ENCODE measurements at places on chromosomes 2 and 18. TPM values are rescaled to one million over a fixed set of nuclear protein-coding genes. Genes with fewer than 3 reads are reported as not detected.
A peak's percentile ranks its signal among the peaks of the same experiment; 100 is the strongest.

The CHAC2 gene
- 24.8 TPM for total RNA-seq

The CEBPZOS gene
- 46.6 TPM for total RNA-seq

The ALK gene
- total RNA-seq: not detected

The SP3 gene
- 104 TPM for total RNA-seq

The ABCG8 gene
- total RNA-seq: not detected

The B3GNT2 gene
- total RNA-seq: 30.4 TPM

The ABCB11 gene
- total RNA-seq: not detected

The GMPPA gene
- 45.5 TPM for total RNA-seq

The ALPP gene
- not detected for total RNA-seq

The DNAH7 gene
- total RNA-seq: not detected

- DNase-seq: peak; percentile 79
These were observed 3.2 kb downstream of the UBE2E3 start for GRCh38 chr2:180983468-180984242.

GRCh38 chr2:4427083-4427482 is 723.7 kb downstream of the DCDC2C start:
- DNase-seq: no peak

DNA sequence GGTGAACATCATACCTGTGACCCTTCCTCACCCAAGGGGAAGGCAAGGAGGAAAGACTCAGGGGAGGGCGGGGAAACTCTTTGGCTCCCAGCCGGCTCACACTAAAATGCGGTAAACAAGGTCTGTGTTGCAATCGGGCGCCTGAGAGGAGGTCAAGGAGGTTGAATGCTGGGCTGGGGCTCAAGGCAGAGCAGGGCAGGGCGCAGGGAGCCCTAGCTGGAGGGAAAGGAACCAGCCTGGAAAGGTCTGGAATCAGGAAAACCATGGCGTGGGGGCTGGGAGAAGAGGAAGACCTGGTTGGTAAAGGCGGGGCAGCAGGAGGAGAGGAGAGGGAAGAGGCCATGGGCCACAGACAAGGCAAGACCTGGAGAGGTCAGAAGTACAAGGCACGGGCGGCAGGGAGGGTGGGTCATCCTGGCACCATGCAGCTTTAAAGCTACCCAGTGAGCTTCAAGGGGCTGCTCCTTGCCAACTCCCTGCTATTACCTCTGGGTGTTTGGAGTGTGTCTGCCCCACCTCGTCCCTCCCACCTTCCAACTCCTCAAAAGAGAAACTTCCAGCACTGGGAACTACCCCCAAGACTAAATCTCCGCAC is 4.8 kb upstream of the TMEM37 start:
- DNase-seq: no peak

- no peak for DNase-seq
These were observed 18.9 kb upstream of the BAZ2B start for GRCh38 chr2:159635006-159635789.

DNA sequence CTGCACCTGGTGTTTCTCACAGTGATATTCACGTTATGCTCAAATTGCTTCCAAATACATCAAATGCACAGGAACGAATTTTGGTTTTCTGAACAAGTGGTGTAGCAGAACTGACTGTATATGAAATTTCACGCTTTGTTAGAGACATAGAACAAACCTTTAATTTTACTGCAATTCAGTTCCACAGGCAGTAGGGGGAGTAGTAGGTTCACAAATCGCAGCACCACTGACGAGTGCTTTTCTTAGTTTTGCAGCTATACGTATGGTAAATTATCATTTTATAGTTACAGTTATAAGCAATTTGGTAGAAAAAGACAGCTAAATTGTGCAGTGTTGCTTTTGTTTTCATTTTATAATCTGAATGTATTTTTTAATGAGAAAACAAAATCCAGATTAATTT is 113.3 kb downstream of the KIAA1328 start:
- peak; percentile 60 for DNase-seq

DNA sequence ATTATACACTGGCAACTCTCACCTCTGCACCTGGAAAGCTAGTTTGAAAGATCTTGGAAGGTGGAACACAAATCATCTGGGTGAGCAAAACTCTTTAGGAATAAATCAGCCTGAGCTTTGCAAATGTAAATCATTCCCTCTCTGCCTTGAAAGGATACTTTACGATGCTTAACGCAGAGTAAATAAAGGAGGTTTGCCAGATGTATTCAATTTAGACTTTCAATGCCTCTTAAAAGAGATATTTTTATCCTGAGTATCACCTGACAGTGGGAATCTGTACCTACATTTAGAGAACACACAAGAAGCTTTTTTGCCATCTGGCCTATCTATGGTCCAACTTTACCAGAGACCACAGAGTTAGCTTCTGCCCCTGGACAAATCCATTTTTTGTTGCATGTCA is 983.2 kb upstream of the CDH2 start:
- DNase-seq: no peak

GRCh38 chr18:10201659-10202058 is 252.8 kb upstream of the APCDD1 start:
- no peak for DNase-seq

- DNase-seq: no peak
These were observed 14.2 kb downstream of the IDH1 start for GRCh38 chr2:208240619-208241209.

GRCh38 chr18:57447154-57447621 is 12.0 kb downstream of the ONECUT2 start:
- DNase-seq: peak; percentile 75

- DNase-seq: no peak
These were observed 83.3 kb downstream of the CACNB4 start for GRCh38 chr2:152015552-152015951.

GRCh38 chr18:57436965-57437333 is 1.8 kb downstream of the ONECUT2 start:
- no peak for DNase-seq

- DNase-seq: no peak
These were observed 6.7 kb upstream of the CYS1 start for GRCh38 chr2:10086950-10087349.

DNA sequence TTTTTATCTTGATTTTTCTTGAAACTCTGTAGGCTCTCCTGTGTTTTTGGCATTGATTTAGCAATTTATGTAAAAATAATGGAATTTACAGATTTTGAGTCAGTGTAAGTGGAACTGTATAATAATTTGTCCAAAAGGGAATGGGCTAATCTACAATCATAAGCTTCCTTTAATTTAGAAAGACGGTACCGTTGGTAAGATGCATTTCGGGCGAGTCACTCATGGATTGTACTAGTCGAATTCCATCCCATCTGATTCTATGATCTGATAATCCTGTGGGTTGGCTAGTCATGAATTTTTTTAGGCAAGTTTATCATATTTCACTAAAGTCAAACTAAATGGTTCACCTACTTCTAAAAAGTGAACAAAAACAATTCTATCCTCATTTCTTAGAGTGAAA is 133.4 kb downstream of the ZNF407 start:
- DNase-seq: no peak

GRCh38 chr2:203347375-203347774 is 19.2 kb downstream of the ABI2 start:
- no peak for DNase-seq

- DNase-seq: no peak
These were observed 116.0 kb upstream of the PELI1 start for GRCh38 chr2:64260093-64260803.

GRCh38 chr18:6374935-6375529 is 39.7 kb downstream of the L3MBTL4 start:
- DNase-seq: no peak

DNA sequence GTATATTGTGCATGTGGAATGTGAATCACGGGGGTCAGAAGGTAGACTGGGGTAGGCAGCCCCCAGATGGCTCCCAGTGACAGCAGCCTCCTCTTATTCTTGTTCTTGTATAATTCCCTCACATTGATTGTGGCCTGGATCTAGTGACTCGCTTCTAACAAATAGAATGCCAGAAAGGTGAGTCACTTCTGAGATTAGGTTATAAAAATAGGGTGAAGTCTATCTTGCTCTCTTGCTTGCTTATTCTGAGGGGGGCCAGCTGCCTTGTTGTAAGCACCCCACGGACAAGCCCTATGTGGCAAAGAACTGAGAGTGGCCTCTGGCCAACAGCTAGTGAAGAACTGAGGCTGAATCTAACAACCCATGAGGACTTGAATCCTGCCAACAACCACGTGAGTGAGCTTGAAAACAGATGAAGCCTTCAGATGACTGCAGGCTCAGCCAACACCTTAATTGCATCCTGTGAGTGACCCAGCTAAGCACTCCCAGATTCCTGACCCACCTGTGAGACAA is 15.6 kb upstream of the RMND5A start:
- DNase-seq: no peak

- DNase-seq: no peak
These were observed 104.5 kb upstream of the UGP2 start for GRCh38 chr2:63737081-63737751.

DNA sequence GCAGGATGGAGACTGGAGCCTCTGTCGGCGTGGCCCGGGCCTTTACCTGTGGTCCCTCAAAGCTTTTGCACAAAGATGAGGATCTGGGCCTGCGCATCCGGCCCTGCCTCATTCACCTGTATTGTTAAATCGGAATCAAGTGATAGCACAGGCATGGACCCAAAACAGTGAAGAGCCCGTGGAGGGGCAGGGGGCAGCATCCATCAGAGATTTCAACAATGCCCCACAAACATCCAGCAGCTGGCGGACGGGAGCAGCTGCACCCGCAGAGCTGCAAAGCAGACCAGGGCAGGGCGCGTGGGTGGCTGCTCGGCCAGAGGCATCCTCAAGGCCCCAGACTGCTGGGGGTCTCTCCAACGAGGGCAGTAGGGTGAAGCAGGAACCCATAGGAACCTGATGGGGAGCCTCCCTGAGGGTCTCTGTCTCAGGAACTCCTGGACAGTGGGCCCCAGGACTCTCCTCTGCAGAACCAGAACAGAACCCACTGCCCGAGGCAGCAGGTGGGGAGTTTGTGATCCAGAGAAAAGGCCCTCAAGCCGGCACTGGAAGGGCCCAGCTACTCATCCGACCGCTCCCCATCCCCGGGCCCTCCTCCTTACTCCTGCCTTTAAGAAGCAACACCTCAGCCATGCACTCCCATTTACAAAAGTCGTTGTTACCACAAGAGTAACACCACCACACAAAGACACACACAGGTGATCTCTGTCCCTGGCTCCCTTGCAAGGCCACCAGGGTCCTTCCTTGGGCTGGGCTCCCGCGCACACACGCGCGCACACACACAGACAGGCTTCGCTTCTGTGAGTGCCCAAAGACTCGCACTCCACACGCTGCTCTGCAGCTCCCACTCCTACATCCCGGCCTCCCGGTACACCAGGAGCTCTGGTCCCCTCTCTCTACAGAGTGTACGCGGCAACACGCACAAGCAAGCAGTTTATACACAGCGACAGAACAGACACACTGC is 28.8 kb downstream of the HDAC4 start:
- DNase-seq: no peak

DNA sequence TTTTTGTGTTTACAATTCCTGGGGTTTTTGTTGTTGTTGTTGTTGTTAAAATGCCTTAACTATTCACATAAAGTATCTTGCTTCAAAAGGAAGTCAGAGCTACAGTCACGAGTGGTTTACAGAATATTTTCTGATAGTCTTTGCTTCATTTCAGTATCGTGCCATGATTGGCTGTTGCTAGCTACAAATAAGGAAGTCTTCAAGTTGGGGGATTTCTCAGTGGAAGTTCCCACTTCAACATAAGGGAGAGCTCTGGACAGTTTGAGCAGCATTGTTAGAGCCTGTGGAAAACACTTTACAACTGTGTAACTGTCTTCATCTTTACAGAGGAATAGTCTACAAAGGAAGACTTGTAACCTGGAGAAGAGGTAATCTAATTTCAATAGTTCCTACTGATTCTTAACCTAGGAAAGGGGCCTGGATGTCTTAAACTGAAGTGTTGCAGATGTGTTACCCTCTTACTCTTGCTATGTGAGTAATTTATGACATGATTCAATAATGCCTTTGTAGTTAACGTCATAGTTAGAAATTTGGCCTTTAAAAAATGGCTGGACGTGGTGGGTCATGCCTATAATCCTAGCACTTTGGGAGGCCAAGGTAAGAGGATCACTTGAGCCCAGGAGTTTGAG is 23.4 kb upstream of the TANK start:
- peak; percentile 88 for DNase-seq

DNA sequence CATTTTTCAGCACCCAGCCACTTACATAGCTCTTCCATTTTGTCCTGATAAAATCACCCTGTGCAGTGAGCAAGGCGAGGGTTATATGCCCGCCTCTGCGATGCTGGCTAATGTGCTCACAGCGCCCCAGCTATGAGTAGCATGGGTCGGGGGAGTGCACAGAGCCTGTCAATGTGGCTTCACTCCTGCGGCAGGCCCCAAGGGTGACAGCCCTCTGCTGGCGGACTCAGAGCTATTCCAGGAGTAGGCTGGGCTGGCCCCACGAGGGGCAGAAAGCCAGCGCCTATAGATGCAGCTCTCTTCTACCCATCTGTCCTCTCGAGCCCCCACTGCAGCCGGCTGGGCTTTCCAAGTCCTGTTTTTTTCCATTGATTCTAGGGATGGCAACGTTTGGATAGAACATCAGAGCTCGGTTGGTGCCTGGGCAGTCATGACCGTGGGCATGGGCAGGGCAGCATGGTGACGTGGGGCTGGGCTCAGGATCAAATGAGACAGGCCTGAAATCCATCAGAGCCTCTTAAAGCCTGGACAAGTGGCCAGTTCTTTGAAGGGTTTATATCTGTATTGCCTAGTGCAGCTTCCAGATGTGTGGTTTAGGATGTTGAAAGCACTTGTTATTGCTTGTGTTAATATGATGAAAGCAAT is 134.7 kb downstream of the MCFD2 start:
- no peak for DNase-seq

DNA sequence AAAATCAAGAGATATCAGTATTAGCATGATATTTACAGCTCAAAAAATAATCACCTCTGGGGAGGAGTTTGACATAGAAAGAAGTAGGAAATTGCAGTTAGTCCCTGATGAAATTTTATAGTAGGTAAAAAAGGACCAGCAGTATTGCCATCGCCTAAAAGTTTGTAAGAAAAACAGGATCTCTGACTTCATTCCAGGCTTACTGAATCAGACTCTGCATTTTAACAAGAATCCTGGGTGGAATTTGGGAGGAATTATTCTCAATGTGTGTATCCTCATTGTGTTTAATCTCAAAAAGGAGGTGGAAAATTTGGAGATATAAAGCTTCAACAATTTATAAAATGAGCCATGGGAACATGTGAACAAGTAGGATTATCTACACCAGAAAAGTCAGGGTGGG is 31.2 kb upstream of the STAT1 start:
- DNase-seq: no peak

GRCh38 chr2:102356381-102356712 is 751 bp downstream of the IL18R1 start:
- DNase-seq: no peak

DNA sequence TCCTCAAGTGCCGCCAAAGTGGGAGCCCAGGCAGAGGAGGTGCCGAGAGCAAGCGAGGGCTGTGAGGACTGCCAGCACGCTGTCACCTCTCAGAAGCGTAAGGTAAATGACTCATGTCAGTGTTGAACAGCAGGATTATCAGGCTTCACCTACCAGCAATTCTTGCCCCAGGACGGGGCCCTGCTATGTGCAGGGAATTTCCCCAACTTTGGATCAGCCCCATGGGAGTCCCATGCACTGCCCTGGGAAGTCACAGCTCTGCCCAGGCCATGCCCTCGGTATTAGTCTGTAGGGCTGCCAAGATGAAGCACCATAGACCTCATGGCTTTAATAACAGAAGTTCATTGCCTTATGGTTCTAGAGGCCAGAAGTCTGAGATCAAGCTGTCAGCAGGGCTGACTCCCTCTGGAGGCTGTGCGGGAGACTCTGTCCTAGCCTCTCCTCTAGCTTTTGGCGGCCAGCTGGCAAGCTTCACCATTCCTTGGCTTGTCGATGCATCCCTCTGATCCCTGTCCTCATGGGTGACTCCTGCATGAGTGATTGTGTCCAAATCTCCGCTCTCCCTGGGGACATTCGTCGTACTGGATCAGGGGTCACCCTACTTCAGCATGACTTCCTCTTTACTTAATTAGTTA is 55.9 kb downstream of the TRPM8 start:
- DNase-seq: no peak

- no peak for DNase-seq
These were observed 28.7 kb downstream of the ZSWIM2 start for GRCh38 chr2:186820303-186820702.

Data from activated CD4-positive, alpha-beta T cell treated with anti-CD3 and anti-CD28 coated beads, Interleukin-2, amount 10 ng/mL, durations not matched to agents 24 days and 14 days (primary cell).